Coronary artery (tissue), 2 donors: ENCODE measurements at places on chromosomes 5 and 9.

GRCh38 chr5:171092194-171092593 is 216.9 kb upstream of the TLX3 start:
- DNase-seq, result no peak

GRCh38 chr9:132756214-132756845 is 86.1 kb downstream of the GTF3C4 start:
- no peak for DNase-seq

GRCh38 chr5:109996246-109996645 is 306.5 kb downstream of the MAN2A1 start:
- DNase-seq, result no peak

DNA sequence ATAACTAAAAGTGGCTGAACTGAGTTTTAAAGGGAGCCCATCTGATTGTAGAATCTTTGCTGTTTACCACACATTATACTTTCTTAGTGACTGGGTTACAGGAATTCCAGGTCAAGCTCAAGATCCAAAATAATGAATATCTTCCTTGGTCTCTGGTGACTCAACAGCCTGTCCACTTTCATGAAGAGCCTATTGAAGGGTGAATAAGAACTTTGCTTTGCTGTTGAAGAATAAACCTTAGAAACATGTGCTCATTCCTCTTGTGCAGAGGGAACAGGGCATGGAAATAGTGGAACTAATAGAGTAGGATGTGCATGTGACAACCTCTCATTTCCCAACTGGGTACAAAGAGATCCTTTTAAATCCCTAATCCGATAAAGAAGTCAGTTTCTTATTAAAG is 21.4 kb downstream of the ALDH1A1 start:
- no peak for DNase-seq

GRCh38 chr5:8239646-8240045 is 370.7 kb downstream of the MTRR start:
- DNase-seq, result no peak

- DNase-seq, result peak; percentile 26
Observed at GRCh38 chr5:133859073-133859472, 109.4 kb downstream of the C5orf15 start.

DNA sequence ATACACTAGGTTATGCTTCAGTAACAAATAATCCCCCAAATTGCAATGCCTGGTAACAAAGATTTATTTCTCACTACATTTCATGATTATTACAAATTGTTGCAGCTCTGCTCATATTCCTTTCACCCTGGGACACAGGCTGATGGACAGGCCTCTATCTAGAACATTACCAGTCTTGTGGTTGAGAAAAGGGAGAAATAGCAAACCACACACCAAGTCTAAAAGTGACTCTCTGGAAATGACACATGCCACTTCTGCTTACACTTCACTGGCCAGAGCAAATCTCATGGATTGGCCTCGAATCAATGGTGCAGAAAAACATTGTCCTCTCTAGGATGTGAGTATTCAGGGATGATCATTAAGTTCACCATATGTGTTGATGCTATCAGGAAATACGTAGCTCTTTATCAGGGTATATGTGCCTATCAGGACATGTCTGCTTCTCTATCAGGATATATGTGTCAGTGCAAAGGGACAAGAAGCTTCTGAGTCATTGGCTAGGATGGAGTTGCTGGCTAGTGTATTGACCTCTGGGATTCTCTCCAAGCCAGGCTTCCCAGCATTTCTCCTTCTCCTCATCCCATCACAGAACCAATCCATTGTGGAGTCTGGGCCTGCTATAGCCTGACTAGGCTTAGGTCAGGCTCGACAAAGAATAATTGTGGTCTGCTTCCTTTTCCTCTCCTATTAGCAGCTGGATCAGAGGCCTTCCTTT is 91.1 kb upstream of the CEP78 start:
- DNase-seq, result no peak

DNA sequence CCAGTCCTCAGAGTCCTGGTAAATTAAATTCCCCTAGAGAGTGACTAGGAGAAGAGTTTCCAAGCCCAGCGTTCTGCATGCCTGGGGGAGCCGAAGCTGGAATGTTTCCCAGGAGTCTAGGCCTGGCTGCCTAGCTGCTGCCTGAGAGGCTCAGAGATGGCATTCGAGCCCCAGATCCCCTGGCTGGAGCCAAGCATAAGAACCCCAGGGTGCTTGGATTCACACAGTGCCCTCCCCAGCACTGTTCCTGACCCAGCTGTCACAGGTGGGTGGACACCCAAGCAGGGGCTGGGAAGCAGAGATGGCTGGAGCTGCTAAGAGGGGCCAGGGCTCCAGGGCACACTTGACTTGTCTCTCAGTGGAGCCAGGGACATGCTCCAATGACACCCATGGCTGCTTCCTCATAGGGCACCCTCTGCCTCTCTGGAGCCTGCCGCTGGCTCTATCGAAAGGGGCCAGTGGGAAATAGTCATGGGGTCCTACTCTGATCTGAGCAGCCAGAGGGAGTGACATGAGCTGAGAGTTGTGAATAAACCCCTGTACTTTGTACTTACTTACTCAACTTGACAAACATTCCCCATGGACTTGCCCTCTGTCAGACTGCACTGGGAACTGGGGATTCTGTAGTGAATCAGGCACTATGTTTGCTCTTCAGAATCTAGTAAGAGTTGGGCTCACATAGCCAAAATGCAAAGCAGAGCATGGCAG is 62.6 kb upstream of the XPA start:
- DNase-seq, result no peak

GRCh38 chr9:119701651-119702050 is 332.4 kb upstream of the BRINP1 start:
- no peak for DNase-seq

- DNase-seq, result no peak
Observed at GRCh38 chr9:6054280-6055099, 39.1 kb upstream of the RANBP6 start.

DNA sequence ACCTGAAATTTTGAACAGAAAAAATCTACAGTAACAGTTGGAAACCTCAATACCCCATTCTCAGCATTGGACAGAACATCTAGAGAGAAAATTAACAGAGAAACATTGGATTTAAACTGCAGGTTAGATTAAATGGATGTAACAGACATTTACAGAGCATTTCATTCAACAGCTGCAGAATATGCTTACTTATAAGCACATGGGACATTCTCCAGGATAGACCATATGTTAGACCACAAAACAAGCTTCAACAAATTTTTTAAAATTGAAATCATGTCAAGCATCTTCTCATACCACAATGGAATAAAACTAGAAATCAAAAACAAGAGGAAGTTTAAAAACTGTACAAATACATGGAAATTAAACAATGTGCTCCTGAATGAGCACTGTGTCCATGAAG is 316.3 kb downstream of the FAM170A start:
- no peak for DNase-seq

DNA sequence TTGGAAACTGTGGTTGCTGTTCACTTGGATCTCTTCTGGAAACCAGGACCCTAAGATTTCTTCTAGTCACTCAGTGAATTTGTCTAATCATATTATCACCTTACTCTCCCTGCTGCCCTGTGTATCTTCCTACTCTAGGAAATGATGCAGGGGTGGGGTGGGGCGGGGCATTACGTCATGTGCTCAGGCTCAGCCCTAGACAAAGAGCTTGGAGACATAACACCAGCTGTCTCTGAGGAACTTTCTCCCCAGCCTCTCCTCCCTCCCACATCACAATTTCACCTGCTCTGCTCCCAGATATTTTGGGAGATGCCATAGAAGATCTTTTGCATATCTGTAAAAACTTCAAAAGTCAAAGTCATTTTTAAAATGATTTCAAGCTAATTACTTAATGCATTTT is 470.4 kb downstream of the ZSWIM6 start:
- no peak for DNase-seq

DNA sequence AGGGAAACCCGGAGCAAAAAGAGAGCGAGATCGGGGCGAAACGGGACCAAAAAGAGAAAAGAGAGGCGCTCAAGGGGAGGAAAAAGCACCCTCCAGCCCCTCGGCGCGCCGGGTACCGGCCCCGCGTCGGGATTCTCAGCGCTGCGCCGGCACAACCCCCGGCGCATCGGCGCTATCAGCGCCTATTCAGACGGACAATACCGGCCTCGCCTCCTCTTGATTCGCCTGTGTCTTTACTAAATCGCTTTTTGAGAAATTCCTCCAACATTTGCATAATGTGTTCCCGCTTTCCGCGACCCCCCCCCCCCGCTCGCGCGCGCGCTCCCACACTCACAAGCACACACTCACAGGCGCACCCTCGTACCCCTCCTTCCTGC is 578 bp downstream of the LHX6 start:
- DNase-seq, result no peak

GRCh38 chr5:169100735-169101075 is 200.2 kb downstream of the SLIT3 start:
- DNase-seq, result no peak

GRCh38 chr9:125805586-125805985 is 58.4 kb downstream of the PBX3 start:
- no peak for DNase-seq

DNA sequence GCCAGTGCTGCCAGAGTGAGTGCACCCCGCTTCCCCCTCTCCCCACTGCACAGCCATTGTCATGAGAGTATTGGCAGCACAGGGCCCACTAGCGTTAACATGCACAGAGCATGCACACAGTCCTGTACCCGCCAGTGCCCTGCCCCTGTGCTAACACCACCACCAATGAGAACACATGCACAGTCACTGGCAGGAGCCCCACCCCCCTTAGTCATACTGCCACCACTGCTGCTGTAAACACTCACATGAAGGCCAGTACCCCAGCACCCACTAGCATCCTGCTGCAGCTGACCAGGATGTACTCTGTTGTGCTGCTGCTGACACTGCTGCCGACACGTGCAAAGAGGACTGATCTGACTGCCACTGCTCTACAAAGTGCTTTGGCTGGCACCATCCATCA is 19.5 kb upstream of the RANBP6 start:
- no peak for DNase-seq
